ENCODE measurements at places on chromosomes 13 and 19. TPM values are rescaled to one million over a fixed set of nuclear protein-coding genes. Genes with fewer than 3 reads are reported as not detected.

Gene IGFL3
- total RNA-seq = not detected

Gene ZNF221
- 34.8 TPM for total RNA-seq

Gene HIF3A
- 73.6 TPM for total RNA-seq

Gene RFPL4A
- total RNA-seq = not detected

Gene PDCD2L
- 7.0 TPM for total RNA-seq

Gene BLVRB
- 43.0 TPM for total RNA-seq

Gene B3GNT8
- total RNA-seq = 1.9 TPM

Gene KLK2
- not detected for total RNA-seq

Gene RPS16
- total RNA-seq = 77.1 TPM

Gene TGFBR3L
- not detected for total RNA-seq

Gene PNMA8B
- total RNA-seq = 12.4 TPM

Gene SLITRK1
- total RNA-seq = 7.4 TPM

Gene LRRC25
- 2.0 TPM for total RNA-seq

Gene APOC1
- total RNA-seq = 7.1 TPM

Gene HPN
- 0.93 TPM for total RNA-seq

Gene PSG3
- total RNA-seq = not detected

Gene ZFP28
- 26.6 TPM for total RNA-seq

Gene KLK3
- total RNA-seq = not detected

Gene C2CD4C
- total RNA-seq = 3.8 TPM

Gene CEACAM3
- total RNA-seq = 1.9 TPM

Gene DLL3
- 9.5 TPM for total RNA-seq

Gene ZSCAN4
- total RNA-seq = not detected

Gene PRRG2
- 0.77 TPM for total RNA-seq

Gene MAMSTR
- 4.2 TPM for total RNA-seq

Gene DIAPH3
- total RNA-seq = 5.8 TPM

Gene CPAMD8
- total RNA-seq = 110 TPM

Gene PEAK3
- total RNA-seq = 0.44 TPM

Gene SPRY2
- total RNA-seq = 64.7 TPM

Gene CYP4F2
- not detected for total RNA-seq

Gene GALP
- not detected for total RNA-seq

Gene RFPL4AL1
- total RNA-seq = not detected

Gene MICOS13
- 16.9 TPM for total RNA-seq

Gene ZNF528
- total RNA-seq = 90.2 TPM

Gene APOE
- 168 TPM for total RNA-seq

Gene ONECUT3
- total RNA-seq = 0.55 TPM

Gene INSL3
- not detected for total RNA-seq

Gene NCAN
- total RNA-seq = 18.9 TPM

Gene GPR183
- total RNA-seq = 7.6 TPM
